B cell (primary cell): ENCODE measurements at places on chromosomes 5 and 9. TPM values are rescaled to one million over a fixed set of nuclear protein-coding genes. Genes with fewer than 3 reads are reported as not detected.

DNA sequence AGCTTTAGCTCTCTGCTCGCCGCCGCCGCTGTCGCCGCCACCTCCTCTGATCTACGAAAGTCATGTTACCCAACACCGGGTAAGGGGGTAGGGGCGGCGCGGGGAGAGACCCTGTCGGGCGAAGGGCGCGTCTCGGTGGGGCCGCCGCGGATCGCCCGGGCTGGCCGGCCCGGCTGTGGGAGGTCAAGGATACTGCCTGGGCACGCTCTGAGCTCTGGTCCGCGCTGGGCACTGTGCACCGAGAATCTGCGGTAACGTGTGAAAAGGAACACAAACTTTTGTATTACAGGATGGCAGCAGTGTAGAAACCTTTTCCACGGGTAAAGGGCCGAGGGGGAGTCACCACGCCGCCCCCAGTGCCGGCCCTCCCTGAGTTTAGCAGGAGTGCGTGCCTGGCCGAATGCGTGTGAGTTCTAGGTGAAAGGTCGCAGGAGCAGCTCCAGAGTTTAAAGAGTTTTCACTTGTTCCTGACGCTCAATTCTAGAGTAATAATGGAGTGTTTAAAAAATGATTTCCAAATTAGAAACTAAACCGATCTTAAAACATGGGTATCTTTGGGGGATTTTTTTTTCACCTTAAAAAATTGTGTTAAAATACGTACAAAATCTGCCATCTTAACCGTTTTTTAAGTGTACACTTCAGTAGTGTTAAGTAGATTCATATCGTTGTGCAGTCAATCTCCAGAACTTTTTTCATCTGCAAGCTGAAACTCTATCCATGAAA lies at the start of gene HSDL2:
Gene HSDL2, plus strand, starts transcription at position 7 of the 723 bp plus-strand sequence. Its CDS starts 56 bp downstream, at position 63.
- H3K36me3 ChIP-seq, result no peaks in the 10 kb centered on the region
- no peak for DNase-seq
- H3K4me3 ChIP-seq, result peak within 1 kb of the TSS; percentile 89
- H3K27me3 ChIP-seq, result no peaks in the 10 kb centered on the region
- H3K27ac ChIP-seq, result peak within 1 kb of the TSS; percentile 88
- peaks cover 32% of the 10 kb centered on the region for H3K4me1 ChIP-seq

- H3K27ac ChIP-seq, result no peak overlapping the region
- H3K4me1 ChIP-seq, result no peaks in the 10 kb centered on the region
- no peak for DNase-seq
- H3K4me3 ChIP-seq, result no peak overlapping the region
- no peaks in the 10 kb centered on the region for H3K27me3 ChIP-seq
- no peaks in the 10 kb centered on the region for H3K36me3 ChIP-seq
Measured at GRCh38 chr9:135590486-135591079, 29.0 kb downstream of the PAEP start.

DNA sequence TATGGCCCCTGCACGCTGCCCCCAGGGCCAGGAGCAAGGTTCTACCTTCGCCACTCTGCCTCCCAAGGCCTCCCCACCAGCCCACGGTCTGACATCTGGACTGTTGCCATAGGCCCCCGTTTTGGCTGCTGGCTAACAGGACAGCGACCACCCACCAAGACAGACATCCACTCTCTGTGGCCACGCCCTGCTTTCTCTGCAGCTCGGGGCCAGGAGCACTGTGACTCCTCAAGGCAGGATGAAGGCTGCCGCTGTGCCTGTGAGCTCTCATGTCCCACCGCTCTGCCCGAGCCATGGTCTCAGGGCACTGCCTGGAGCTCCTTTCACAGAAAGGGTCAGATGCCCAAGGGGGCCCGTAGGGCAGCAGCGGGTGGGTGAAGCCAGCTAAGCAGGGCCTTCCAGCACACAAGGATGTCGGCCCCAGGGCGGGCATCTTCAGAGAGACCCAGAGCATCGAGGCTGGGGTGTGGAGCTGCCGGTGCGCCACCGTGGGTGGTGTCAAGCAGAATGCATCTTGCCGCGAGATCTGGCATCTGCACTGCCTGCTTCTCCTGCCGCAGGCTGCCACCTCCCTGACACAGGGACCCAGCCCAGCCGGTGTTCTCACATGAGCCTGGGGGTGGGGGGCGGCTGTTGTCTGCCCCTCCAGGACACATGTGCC lies 92.2 kb upstream of the ADAMTS2 start:
- DNase-seq, result no peak
- H3K4me3 ChIP-seq, result no peak overlapping the region
- H3K27me3 ChIP-seq, result no peaks in the 10 kb centered on the region
- H3K4me1 ChIP-seq, result no peaks in the 10 kb centered on the region

GRCh38 chr9:16105168-16106020 lies 552.6 kb downstream of the CCDC171 start:
- no peak overlapping the region for H3K4me3 ChIP-seq
- no peak for DNase-seq
- H3K27me3 ChIP-seq, result no peaks in the 10 kb centered on the region
- H3K4me1 ChIP-seq, result no peaks in the 10 kb centered on the region

DNA sequence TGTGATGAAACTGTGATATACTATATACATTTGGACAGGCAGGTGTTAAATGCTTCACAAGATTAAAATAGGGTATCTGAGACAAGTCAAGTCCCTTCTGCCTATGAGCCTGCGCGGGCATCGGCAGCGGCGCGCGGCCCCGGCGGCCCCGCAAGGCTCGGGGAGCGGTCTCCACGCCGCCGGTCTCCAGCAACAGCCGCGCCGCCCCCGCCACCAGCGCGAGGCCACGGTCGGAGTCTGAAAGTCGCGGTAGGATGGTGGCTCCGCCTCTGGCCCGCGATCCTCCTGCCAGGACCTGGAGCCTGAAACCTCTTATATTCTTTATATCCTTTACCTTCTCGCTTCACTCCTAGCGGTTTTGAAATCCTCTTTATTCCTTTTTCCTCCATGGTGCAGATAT lies 99.4 kb downstream of the INSL6 start:
- no peak overlapping the region for H3K27ac ChIP-seq
- DNase-seq, result no peak
- H3K4me1 ChIP-seq, result no peaks in the 10 kb centered on the region
- H3K27me3 ChIP-seq, result no peaks in the 10 kb centered on the region

GRCh38 chr5:12865529-12865928 lies 961.3 kb upstream of the CTNND2 start:
- DNase-seq, result no peak
- H3K27me3 ChIP-seq, result no peaks in the 10 kb centered on the region
- no peak overlapping the region for H3K4me3 ChIP-seq
- no peaks in the 10 kb centered on the region for H3K4me1 ChIP-seq

- no peaks in the 10 kb centered on the region for H3K36me3 ChIP-seq
- DNase-seq, result no peak
- H3K27me3 ChIP-seq, result peaks cover 4% of the 10 kb centered on the region
- H3K4me3 ChIP-seq, result no peak overlapping the region
- no peak overlapping the region for H3K27ac ChIP-seq
Measured at GRCh38 chr9:34928921-34929320, 29.2 kb upstream of the PHF24 start.

The CRHBP gene
- 0.62 and 1.1 TPM in 2 replicates for total RNA-seq

DNA sequence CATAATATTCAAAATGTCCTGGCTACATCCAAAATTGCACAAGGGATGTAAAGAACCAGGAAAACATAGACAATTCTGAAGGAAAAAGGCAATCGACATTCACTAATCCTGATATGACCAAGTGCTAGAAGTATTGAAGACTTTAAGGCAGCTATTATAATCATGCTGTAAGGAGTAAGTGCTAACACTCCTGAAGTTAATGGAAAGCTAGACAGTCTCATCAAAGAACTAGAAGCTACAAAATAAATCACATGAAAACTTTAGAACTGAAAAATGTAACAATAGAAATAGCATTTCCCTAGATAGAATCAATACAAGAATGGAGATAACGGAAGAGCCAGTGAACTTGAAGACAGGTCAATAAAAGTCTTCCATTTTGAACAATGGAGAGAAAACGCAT lies 18.5 kb downstream of the FCN1 start:
- no peaks in the 10 kb centered on the region for H3K36me3 ChIP-seq
- no peaks in the 10 kb centered on the region for H3K27me3 ChIP-seq
- no peak overlapping the region for H3K27ac ChIP-seq
- no peaks in the 10 kb centered on the region for H3K4me1 ChIP-seq
- H3K4me3 ChIP-seq, result no peak overlapping the region

The KIF12 gene
- not detected in 2 replicates for total RNA-seq

DNA sequence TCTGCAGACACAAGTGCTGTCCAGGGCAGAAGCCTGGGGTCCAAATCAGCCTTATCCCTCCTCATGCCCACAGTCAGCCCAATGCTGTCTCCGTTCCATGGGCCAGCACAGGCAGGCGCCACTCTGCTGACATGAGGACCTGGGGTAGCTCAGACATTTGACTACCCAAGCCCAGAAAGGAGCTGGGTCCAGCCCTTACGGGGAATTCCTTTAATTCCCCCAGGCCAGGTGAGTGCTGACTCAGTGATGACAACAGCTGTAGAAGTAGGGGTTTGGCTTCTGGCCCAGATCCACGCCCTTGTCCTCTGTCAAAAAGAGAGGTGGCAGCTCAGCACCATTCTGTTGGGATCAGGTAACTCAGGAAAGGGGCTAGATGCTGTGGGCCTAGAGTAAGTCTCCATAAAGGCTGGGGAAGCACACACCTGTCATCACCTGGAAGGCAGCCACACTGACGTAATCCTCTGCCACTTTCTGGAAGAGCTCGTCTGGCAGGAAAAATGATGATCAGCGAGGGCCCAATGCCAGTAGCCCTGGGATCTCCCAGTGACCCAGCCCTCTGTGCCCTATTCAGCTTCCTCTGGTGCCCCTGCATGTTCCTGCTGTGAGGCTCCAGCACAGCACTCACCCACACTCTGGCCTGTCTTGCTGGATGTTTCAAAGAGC lies 1.9 kb downstream of the RAB24 start:
- no peak overlapping the region for H3K4me3 ChIP-seq
- peak; percentile 53 for DNase-seq
- peaks cover 31% of the 10 kb centered on the region for H3K36me3 ChIP-seq
- peak overlapping the region; percentile 79 for H3K27ac ChIP-seq

The TTC16 gene
- not detected in 2 replicates for total RNA-seq

GRCh38 chr9:98538203-98538602 lies 170.5 kb downstream of the GABBR2 start:
- H3K4me3 ChIP-seq, result no peak overlapping the region
- H3K27me3 ChIP-seq, result no peaks in the 10 kb centered on the region
- DNase-seq, result no peak
- H3K36me3 ChIP-seq, result no peaks in the 10 kb centered on the region
- H3K27ac ChIP-seq, result no peak overlapping the region

DNA sequence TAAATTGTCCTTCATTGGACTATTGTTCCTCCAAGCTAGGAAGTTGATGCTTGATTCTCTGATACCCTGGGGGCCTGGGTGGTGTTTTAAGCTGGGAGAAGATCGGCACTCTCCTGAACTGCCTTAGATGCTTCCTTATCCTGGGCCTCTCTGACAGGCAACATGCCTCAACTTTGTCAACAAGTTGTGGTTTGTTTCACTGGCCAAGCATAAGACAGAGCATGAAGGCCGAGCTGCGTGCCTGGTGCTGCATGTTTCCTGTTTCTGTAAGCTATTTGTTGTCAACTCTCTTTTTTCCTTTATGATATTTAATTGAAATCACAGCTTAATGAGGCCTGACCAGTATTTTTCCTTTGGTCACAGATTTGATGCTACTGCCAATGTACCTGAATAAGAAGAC lies 187.6 kb upstream of the TNC start:
- DNase-seq, result no peak
- H3K4me1 ChIP-seq, result no peaks in the 10 kb centered on the region
- no peak overlapping the region for H3K27ac ChIP-seq
- H3K36me3 ChIP-seq, result no peaks in the 10 kb centered on the region
- H3K27me3 ChIP-seq, result no peaks in the 10 kb centered on the region

GRCh38 chr9:38435521-38435920 lies 11.3 kb upstream of the IGFBPL1 start:
- H3K36me3 ChIP-seq, result no peaks in the 10 kb centered on the region
- no peak overlapping the region for H3K27ac ChIP-seq
- no peak for DNase-seq
- H3K4me3 ChIP-seq, result no peak overlapping the region

DNA sequence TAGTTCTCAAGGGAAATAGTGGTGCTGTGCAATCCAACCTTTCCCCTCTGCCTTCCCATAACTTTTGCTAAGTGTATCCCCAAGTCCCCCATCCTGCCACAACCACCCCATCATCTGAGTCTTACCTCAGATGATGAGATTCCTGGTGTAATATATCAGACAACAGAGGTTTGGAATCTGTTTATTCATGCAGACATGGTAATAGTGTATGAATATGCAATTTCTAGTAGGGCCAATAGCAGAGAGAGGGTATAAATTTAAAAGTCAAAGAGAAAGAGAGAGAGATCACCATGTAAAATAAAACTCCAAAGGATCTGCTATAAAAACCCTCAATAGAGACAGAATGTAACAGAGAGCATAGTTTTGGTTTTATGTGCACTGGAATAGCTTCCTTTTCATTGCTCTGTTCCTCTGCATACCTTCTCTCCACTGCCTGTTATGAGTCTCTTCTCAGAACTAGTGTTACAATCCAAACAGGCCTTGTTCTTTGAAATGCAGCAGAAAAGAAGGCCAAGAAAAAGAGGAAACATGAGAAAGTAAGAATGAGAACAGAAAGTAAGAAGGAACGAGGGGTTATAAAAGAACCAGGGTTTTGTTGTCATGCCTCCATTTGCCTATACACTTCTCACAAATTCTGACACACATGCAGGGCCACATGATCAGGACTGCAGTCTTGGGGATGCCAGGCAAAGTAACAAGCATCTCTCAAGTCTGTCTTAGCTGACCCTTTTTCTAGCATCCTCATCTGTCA lies 278.0 kb downstream of the CETN3 start:
- H3K36me3 ChIP-seq, result no peaks in the 10 kb centered on the region
- no peak overlapping the region for H3K4me3 ChIP-seq
- H3K27ac ChIP-seq, result peak overlapping the region; percentile 70
